ENCODE measurements at places on chromosomes 7 and 10.

- no peak for DNase-seq
These were observed 347.5 kb downstream of the TFEC start for GRCh38 chr7:115683093-115683492.

GRCh38 chr7:2687881-2688318 lies at the start of gene AMZ1:
Gene AMZ1 (plus strand): TSS chr7:2688202. CDS start chr7:2700452, 12,250 bp downstream.
- no peak for DNase-seq

DNA sequence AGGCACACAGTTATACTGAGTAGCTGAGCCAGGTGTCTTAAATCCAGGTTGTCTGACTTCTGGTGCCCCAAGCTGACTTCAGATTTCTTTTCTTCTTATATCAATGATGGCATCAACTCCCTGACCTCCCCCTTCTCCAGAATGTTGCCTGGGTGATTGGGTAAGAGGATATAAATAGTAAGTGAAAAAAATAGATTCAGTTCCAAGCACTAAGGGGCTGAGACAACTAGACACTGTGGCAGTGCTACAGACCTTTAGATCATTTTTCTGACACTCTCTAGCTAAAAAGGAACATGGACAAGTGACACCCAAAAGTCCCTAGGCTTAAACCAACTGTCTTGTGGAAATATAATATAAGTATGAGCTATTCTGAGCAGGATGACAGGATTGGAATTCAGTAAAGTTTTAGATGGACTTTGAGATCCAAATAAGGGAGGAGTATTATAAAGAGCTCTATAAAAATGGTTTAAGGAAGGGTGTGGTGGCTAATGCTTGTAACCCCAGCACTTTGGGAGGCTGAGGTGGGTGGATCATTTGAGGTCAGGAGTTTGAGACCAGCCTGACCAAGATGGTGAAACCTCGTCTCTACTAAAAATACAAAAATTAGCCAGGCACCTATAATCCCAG lies 589.1 kb upstream of the GALNT17 start:
- DNase-seq: no peak

DNA sequence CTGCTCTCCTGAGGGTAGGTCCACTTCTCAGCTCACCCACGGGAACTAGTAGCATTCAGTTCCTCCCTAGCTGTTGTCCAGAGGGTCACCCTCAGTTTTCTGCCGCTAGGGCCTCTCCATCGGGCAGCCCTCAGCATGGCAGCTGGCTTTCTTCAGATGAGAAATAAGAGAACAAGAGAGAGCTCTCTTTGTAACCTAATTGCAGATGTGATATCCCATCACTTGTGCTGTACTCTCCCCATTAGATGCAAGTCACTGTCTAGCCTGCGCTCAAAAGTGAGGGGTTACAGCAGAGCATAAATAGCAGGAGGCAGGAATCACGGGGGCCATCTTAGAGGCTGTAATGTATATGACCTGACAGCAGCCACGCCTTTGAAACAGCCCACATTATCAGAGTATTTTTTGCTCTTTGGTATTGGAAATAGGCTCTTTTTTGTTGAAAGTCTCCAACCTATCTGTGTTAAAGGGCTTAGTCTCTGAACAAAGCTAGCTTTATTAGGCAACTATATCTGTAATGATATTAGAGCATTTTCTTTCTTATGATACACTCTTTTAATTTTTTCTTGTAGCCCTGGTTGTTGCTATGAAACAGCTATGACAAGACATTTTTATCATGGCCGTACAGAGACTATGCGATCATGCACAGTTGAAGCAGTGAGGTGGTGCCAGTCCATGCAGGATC lies 45.7 kb downstream of the CROT start:
- DNase-seq: no peak

- no peak for DNase-seq
These were observed 643.5 kb upstream of the DPP6 start for GRCh38 chr7:153408360-153409335.

GRCh38 chr7:33814400-33814799 lies 90.9 kb upstream of the BMPER start:
- DNase-seq: no peak

GRCh38 chr10:52568309-52568708 lies 204.3 kb downstream of the MBL2 start:
- DNase-seq: no peak

GRCh38 chr7:91353848-91354247 lies 89.6 kb downstream of the FZD1 start:
- DNase-seq: no peak

DNA sequence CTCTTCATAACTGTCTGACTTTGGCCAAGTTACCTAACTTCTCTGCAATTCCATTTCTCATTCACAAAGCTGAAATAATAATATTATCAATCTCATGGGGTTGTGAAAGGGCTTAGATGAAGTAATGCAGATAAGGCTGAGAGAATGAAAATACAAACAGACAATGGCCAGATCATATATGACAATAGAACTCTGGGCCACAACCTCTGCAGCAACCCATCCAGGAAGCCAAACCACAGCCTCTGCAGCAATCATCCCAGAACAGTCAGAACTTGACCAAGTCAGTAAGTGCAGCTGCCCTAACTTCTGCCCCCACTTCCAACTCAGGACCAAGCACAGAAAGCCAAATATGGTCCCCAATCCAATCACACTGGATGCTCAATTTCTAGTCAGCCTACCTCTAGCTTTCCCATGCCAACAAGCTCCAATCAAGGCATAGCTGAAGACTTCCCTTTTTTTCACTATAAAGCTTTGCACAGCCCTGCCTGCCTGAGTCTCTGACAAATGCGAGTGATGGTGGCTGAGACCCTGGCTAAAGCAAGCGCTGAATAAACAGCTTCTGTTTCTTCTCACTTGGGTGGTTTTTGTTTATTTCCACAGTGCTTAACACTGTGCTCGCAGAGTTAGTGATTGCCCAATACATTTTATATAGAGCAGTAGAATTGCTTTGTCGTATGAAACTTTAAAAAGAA lies 34.8 kb upstream of the TNPO3 start:
- DNase-seq: no peak

DNA sequence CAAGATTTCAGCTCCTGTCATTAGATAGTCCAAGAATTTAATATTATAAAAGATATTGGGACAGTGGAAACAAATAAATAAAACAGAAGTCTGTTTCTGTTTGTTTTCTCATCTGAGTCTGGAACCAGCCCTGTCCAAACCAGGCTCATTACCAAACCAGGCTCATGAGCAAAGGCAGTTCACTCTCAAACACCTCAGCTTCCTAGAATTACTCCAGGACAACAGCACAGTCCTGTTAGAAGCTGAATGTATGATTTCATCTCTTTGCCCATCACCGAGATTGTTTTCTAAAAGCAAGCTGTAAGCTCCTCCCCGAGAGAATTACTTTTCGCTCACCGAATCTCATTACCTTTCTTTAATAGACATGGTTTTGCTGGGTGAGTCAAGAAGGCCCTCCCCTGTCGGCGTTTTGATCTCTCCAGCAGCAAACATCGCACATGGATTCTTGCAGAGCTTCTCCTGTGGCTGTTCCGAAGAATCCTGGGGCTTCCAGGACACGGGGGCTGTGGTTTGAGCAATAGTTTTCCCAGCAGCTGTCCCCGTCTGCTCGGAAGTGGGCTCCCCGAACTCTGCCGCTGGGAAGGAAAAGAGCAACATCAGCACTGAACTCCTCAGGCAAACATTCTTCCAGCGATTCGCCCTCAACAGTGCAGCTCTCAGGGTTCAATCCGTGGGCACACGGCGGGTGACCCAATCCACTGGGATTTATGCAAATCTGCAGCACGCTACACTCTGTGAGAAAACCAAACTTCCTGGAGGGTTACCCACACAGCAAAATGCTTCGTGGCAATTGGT lies 112.5 kb downstream of the SVIL start:
- no peak for DNase-seq

GRCh38 chr10:59829601-59830000 lies 76.3 kb upstream of the MRLN start:
- DNase-seq: no peak

DNA sequence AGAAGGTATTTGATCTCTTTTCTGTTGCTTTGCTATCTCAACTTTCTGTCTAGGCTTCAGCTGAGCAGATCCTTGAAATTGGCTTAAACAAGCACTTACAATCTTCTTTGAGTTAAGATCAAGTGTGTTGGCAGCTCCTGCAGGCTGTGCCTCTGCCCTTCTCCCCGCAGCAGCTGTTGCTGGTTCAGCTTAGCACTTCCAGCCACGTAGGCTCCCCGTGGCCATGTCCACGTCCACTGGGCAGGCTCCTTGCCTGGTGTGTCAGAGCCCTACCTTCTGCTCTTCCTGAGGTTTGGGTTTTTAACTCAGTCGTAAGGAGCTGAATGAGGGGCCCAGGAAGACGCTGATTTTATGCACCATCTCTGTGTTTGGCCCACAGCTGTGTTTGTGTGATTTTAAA lies 47.2 kb downstream of the CAMK1D start:
- no peak for DNase-seq

- DNase-seq: no peak
These were observed 106.5 kb downstream of the RPS24 start for GRCh38 chr10:78140066-78140630.

DNA sequence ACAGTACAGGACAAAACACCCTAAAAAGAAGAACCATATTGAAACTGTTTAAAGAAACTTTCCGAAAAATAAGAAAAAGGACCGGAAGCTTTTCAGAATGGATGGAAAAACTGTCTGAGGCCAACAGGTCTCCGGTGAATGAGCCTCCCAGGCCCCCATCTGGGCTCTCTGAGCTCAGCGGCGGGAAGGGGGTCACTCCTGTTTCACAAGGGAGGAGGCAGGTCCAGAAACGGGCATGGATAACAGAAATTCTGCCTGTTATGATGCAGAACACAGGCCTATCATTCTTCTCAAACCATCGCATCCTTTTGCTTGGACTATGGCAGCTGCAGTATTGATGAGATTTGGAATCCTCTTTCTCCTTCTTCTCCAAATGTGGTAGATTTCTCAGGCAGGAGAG lies 58.9 kb upstream of the SHH start:
- DNase-seq: no peak

DNA sequence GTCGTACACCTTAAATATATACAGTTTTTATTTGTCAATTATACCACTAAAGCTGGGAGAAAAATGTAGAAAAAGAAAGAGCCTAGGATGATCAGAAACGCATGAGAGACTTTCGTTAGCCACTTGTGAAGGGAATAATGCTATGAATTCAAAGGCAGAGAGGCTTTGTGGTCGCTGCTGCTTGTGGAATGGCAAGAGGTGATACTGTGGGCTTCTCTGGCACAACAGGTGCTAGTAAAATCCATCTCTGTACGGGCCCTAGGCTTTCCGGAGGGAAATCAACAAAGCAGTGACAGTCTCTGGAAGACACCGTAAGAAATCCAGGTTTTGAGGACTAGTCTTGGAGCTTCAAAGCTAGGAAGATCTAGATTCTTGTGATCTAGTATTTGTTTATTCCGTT lies 52.6 kb downstream of the LRRC72 start:
- DNase-seq: no peak

- no peak for DNase-seq
These were observed 86.2 kb upstream of the PDGFA start for GRCh38 chr7:605661-606450.

DNA sequence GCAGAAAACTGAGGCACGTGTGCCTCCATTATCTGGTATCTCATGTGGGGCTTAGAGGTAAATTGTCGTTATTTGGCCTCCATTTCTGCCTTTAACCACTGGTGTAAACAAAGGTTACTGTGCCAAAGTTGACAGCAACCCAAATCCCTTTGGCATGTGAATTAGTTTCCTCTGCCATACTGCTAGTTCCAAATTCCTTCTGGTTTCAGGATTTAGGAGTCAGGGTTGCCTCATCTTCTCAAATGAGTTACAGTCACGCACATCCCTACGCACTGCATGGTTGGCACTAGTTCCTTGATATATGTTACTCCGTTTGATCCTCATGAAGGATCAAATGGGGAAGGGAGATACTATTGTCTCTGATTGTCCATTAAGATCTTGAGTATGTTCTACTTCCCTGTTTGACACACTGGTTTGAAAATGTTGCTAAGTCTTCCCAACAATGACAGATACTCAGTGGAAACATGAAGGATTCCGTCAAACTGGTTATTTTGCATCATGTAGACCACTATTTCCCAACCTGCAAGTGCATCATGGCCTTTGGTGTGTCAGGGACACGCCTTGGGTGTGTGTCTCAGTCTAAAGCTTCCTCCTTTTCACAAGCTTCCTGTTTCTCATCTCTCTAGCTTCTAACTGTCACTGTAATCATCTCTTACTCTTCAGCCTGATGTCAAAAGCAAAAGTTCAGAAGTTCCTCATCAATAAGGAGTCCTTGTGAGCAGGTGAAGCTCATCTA lies at the start of gene LIPN:
TSS of gene LIPN (plus strand) at position 655 of the 736 bp plus-strand sequence. CDS start 1,386 bp downstream, outside the sequence.
- DNase-seq: no peak

- no peak for DNase-seq
These were observed 110.7 kb downstream of the RNF32 start for GRCh38 chr7:156751319-156751718.

DNA sequence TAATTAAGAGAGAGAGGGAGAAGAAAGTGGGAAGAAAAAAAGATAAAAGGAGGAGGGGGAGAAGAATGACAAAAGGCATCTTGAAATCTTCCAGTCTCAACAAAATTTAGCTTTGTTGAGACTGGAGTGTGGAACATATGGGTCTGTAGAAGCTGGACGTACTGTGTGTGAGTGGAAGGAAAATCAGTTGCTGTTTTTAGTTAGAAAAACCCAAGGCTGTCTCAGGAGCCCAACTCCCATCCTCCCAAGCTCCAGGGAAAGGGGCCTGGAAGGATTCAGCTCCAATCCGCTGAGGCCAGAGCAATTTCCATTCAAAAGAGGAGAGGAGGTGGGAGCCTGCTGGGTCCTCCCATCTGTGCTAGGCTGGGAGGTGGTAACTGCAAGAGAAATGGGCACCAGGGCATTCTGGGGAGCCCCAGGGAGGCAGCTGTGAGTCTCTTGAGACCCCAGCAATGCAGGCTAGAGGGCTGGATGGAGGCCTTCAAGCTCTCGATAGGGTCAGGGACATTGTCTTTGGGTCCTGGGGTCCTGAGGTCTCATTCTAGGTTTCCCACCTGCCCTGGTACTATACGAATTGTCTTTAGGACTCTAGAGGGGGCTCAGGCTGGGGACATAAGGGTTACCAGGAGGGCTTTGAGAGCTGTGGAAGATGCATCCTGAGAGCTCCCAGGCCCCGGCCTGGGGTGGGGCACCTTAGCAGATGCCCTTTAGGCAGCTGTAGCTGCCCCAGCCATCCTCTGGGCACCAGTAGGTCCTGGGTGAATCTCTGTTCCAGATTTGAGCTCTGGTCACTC lies 21.4 kb downstream of the ADCYAP1R1 start:
- DNase-seq: no peak

GRCh38 chr10:71920540-71921323 lies 43.5 kb upstream of the CHST3 start:
- DNase-seq: no peak

- no peak for DNase-seq
These were observed 8.4 kb upstream of the RBM28 start for GRCh38 chr7:128352153-128352537.

GRCh38 chr7:29077854-29078253 lies 68.5 kb downstream of the CPVL start:
- DNase-seq: no peak

DNA sequence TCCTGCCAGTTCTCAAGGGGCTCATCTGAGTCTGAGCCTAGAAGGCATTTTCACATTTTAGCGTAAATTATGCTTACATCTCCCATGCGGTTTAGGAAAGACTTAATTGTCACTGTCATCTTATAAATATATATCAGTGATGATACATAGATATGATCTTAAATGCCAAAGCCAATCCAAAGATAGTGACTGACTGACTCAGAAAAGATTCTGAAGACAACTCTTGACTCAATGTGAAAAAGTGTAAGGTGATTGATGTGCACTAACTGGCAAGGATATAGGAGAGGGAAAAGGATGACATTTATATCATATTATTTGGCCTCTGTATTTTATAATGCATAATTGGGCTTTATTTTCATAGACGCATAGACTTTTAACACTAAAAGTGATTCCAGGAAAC lies 84.9 kb upstream of the LRRN3 start:
- no peak for DNase-seq

- no peak for DNase-seq
These were observed 35.6 kb downstream of the ACADSB start for GRCh38 chr10:123044391-123044790.
